ENCODE measurements at places on chromosomes 5 and 9. TPM values are rescaled to one million over a fixed set of nuclear protein-coding genes. Genes with fewer than 3 reads are reported as not detected.

Gene UNC5A
- total RNA-seq, result 0.28 TPM

Gene OR1Q1
- total RNA-seq, result not detected

Gene SLC9A3
- 11.5 TPM for total RNA-seq

Gene SLC34A1
- total RNA-seq, result not detected

Gene DNAJC25
- total RNA-seq, result 7.7 TPM

Gene SEMA5A
- not detected for total RNA-seq

Gene ADAMTSL2
- 0.16 TPM for total RNA-seq

Gene IZUMO3
- total RNA-seq, result not detected

Gene RNF183
- 7.1 TPM for total RNA-seq

Gene PCDHB14
- 0.31 TPM for total RNA-seq

Gene PRUNE2
- not detected for total RNA-seq

Gene TGFBI
- total RNA-seq, result 37.2 TPM

- no peak for DNase-seq
These were observed 21.1 kb upstream of the CDKN2AIPNL start for GRCh38 chr5:134432677-134433359.

DNA sequence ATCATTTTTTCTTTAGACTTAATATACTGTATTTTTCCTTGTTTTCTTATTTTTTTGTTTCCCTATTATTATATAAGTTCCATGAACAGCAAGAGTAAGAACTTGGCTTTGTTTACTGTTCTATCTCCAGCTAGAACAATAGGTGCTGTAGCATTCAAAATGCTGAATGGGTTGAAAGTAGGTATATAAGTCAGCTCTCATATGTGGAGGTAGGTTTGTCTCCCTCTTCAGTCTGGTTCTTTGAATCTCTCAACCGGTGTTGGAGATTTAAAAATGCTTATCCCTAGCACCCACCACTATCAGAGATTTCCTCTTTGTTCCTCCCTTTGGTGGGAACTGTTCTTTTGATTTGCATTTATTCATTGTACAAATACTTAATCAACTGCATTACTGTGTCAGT, 87.5 kb upstream of the FSD1L start:
- peak; percentile 22 for DNase-seq

DNA sequence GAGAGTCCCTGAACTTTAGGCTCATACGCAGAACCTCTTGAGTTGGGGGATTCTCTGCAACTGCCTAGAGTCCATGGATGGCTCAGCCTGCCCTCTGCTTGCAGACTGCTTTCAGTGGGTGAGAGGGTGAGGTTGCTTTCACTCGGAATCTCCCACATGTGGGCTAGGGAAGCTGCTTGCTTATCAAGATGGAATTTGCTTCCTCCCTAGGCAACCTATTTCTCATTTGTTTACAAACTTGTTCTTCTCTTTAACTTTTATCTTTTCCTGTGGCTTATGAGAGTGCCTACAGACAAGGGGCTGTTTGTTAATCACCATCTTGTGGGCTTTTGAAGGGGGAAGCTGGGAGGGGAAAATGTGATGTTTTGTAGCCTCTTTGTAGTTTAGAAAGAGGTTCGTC, 10.0 kb downstream of the TLE4 start:
- peak; percentile 57 for DNase-seq

DNA sequence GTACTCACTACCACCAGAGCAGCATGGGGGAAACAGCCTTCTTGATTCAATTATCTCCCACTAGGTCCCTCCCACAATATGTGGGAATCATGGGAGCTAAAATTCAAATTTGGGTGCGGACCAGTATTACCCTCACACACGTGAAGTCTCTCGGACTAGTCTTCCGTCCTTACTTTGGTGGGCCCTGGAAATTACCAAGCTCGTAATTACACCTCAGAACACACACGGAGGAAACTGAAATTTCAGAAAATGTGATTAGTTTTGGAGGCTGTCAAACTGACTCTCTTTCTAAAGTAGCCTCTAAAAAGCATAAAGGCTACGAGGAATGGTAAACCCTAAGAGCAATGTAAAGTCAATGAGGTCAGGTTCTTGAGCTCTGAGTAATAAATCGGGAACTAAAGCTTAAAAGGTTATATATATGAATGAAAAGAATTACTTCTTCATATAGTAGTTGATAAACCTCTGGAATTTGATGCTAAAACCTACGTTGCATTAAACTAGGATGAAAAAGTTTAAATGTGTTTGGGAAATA, 842 bp upstream of the FEM1C start:
- DNase-seq, result no peak

DNA sequence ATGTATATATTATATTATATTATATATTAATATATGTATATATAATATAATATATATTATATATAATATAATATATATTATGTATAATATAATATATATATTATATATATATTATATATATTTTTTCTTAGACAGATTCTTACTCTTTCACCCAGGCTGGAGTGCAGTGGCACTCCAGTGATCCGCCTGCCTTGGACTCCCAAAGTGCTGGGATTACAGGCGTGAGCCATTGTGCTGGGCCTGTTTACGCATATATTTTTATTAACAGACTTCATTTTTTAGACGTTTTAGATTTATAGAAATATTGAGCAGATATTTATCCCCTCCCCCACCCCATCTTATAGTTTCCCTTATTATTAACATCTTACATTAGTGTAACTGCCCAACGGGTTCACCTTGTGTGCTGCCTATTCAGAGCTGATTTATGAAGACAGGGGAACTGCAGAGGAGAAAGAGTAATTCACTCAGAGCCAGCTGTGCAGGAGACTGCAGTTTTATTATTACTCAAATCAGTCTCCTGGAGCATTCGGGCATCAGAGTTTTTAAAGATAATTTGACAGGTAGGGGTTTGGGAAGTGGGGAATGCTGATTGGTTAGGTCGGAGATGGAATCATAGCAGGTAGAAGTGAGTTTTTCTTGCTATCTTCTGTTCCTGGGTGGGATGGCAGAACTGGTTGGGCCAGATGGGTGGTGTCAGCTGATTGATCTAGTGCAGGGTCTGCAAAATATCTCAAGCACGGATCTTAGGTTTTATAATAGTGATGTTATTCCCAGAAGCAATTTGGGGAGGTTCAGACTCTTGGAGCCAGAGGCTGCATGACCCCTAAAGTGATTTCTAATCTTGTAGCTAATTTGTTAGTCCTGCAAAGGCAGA, 93.4 kb downstream of the UNC13B start:
- no peak for DNase-seq

- DNase-seq, result no peak
These were observed 129.1 kb upstream of the FSTL4 start for GRCh38 chr5:133741396-133741795.

DNA sequence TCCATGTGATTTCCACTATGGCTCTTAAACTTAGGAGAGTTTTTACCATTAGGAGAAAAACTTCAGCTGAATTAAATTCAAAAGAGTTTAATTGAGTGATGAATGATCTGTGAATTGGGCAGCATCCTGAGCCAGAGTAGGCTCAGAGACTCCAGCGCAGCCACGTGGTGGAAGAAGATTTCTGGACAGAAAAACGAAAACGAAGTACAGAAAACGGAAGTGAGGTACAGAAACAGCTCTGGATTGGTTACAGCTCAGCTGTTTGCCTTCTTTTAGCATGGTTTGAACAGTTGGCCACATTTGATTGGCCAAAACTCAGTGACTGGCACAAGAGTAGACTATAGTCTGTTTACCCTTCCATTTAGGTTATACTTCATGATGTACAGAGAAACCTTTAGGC, 69.2 kb upstream of the PLPP1 start:
- no peak for DNase-seq

DNA sequence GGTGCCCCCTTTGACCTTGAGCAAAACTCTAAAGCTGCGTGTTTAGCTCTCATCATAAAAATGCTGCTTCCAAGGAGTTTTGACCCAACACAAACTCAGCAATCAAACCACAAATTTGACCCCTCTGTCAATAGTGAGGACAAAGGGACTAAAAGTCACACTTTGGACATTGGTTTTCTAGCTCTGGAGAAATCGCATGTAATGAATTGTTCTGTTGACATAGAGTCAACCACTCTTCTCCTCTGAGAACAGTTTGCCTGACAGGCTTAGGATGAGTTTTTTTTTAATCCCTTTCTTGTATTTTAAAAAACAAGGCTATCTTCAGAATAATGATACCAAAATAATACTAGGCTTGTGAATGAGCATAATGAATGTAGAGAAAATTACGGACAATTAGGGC, 61.1 kb upstream of the MAN2A1 start:
- no peak for DNase-seq

GRCh38 chr5:159005062-159005461, 94.7 kb downstream of the EBF1 start:
- no peak for DNase-seq

- DNase-seq, result no peak
These were observed 55.5 kb upstream of the ABCA1 start for GRCh38 chr9:104983491-104983890.

DNA sequence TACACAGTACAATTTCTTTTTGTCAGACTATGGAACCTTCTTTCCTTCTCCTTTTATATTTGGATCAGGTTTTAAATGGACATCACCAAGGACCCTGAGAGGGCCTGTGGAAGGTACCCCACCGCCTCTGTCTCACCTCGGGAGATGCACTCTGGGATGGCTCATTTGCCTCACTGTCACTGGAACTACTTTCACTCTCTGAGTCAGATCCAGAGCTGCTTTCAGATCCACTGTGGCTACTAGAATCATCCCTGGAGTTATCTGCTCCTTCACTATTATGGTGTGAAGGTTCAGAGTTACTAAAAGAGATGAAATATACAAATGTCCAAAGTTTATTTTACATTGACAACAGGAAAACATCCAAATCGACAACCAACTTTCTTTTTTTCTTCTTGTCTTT, 24.6 kb downstream of the LEAP2 start:
- no peak for DNase-seq

- DNase-seq, result no peak
These were observed 51.4 kb downstream of the COL5A1 start for GRCh38 chr9:134693011-134693410.

- peak; percentile 58 for DNase-seq
These were observed 5.3 kb downstream of the SLC1A1 start for GRCh38 chr9:4495537-4495936.

DNA sequence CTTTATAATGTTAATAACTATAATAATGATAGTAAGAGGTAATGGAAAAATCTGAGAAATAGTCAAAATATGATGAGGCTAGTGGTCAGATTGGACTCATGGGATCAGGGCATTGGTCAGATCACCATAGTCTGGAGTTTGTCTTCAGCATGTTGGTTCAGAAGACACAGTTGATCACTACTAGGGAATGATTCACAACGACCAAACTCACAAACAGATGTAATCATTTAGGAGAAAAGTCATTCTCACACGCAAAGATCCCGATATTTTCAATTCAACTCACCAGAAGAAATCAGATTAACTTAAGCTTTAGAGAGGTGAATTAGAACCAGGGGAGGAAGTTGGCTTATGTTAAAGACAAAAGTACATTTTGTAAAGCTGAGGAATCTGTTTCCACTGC, 131.8 kb downstream of the LURAP1L start:
- DNase-seq, result no peak

GRCh38 chr5:22926574-22926973, 73.4 kb upstream of the CDH12 start:
- no peak for DNase-seq

- no peak for DNase-seq
These were observed 81.2 kb downstream of the ZNF366 start for GRCh38 chr5:72426019-72426418.

DNA sequence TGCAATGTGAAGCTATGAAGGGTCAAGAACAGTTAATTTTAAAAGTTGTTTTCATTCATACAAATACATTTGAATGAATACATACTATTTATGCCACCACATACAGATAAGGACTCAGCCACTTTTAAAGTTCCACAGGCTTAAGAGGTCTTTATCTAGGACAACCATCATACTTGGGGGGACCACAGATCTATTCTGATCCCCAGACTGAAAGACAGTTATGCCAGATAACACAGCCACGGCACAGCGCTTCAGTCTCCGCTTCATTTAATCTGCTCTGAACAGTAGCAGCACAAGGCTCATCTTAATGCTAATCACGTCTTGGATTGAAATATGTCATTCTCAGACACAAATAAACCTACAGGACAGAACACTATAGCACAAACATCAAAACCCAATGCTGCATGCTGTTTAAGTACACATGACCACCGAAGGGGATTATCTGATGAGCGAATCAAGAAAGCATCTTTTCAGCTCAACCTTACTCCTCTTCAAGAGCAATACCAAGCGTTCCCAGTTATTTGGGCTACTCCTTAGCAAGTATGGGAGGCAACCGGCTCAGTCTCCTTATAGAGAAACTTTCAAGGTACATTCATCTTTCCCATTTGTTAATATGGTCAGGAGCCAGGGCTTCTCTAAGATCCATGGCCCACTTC, 33.3 kb downstream of the PUM3 start:
- no peak for DNase-seq

DNA sequence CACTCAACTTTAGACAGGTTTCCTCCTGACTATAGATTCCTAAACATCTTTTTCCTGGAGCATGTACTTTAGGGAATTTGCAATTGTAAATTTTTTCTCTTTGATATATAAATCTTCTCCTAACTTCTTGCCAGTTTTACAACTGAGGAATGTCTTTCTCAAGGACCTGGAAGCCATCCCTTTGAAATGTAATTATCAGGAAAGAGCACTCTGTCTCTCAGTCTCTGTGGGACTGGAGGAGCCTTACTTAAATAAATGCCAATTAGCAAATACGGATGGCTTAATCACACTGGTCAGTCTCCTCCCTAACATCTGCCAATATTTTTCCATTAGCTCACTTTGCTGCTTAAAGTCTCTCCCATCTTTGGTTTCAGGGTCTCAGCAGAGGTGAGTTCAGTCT, 344.3 kb upstream of the ARRDC3 start:
- DNase-seq, result no peak

GRCh38 chr9:10055886-10056395, 556.9 kb downstream of the PTPRD start:
- no peak for DNase-seq

DNA sequence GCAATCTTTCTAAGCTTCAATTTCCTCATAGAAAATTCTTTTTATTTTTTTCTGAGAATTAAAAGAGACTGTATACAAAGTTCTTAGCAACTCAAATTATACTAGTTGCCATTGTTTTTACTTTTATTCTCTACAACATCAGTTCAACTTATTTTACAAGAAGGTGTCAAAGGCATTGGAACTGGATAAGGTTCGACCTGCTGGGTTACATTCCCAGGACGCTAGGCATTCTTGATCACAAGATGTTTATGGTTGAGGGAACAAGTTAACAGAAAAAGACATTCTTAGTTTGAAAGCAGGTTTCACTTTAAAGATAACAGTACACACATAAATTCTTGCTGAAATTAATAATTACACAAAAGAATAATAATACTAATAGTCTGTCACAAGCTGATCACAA, 163.5 kb upstream of the SNX2 start:
- DNase-seq, result no peak

- DNase-seq, result no peak
These were observed 1085.7 kb downstream of the TAF11L14 start for GRCh38 chr5:18720002-18720401.

Measured in HT-29 (cell line).